ENCODE measurements at places on chromosomes 2 and 18.

GRCh38 chr2:69828938-69829255 lies 563 bp upstream of the GMCL1 start:
- DNase-seq, result no peak

GRCh38 chr2:8215159-8215863 lies 466.5 kb upstream of the ID2 start:
- DNase-seq, result no peak

DNA sequence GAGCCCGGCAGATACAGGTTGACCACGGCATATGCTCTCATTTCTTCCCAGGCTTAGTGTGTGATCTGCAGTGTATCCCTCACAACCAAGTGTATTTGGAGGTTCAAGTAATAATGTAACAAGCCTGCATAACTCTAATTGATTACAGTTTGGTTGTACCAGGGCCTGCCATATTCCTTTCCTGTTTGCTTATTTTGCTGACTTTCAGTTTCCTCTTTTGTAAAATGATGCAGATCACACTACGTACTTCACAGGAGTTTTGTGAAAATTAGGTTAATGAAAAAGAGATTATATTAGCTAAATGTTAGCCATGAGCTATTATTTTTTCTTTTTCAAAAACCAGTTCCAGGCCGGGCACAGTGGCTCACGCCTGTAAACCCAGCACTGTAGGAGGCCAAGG lies 25.8 kb downstream of the SLC3A1 start:
- DNase-seq, result no peak

DNA sequence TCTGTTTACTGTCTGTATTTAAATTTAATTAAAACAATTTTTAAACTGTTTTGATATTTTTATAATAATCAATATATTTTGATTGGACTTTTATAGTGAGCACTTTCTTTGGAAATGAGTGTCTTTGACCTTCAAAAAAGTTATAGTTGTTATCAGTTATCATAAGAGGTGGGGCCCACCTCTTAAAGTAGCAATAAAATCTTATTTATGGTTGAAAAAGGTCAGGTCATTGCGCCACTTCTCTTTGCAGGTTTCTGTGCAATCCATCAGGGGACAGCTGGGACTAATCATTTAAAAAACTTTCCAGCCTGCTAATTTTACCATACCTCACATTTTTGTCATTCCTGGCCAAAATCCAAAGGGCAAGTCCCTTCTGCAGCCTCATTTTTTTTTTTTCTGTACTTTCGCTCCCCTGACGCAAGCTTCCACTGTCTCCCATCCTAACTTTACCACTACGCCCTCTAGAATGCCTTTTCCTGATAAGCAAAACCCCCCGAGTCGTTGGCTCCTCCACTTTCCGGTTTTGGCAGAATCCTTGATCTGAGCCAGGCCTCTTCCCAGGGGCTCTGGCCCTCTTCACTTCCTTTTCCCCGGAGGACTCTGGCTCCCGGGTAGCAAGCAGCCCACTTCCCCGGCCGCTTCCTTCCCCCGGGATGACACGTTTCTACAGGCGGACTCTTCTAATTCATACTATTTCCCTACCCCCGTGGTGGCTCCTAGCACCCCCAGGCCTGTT lies 1.1 kb upstream of the SEH1L start:
- no peak for DNase-seq

GRCh38 chr2:112959109-112959812 lies 18.5 kb upstream of the IL36G start:
- no peak for DNase-seq

- DNase-seq, result no peak
These were observed 11.1 kb upstream of the EVA1A start for GRCh38 chr2:75571730-75572430.

GRCh38 chr2:233092432-233093165 lies 32.5 kb downstream of the INPP5D start:
- no peak for DNase-seq

- no peak for DNase-seq
These were observed 233.2 kb upstream of the TCF4 start for GRCh38 chr18:55821219-55821618.

Measured in activated naive CD4-positive, alpha-beta T cell treated with Interleukin-2 at 50 U/mL for 16 hours (primary cell).